ENCODE measurements at places on chromosomes 4 and X. TPM values are rescaled to one million over a fixed set of nuclear protein-coding genes. Genes with fewer than 3 reads are reported as not detected.
A peak's percentile ranks its signal among the peaks of the same experiment; 100 is the strongest.

Gene RHOXF2
- total RNA-seq: not detected

Gene POLA1
- total RNA-seq: 32.0 TPM

Gene MAGEA8
- total RNA-seq: not detected

Gene TEX13B
- total RNA-seq: not detected

Gene RAB33A
- total RNA-seq: 4.9 TPM

DNA sequence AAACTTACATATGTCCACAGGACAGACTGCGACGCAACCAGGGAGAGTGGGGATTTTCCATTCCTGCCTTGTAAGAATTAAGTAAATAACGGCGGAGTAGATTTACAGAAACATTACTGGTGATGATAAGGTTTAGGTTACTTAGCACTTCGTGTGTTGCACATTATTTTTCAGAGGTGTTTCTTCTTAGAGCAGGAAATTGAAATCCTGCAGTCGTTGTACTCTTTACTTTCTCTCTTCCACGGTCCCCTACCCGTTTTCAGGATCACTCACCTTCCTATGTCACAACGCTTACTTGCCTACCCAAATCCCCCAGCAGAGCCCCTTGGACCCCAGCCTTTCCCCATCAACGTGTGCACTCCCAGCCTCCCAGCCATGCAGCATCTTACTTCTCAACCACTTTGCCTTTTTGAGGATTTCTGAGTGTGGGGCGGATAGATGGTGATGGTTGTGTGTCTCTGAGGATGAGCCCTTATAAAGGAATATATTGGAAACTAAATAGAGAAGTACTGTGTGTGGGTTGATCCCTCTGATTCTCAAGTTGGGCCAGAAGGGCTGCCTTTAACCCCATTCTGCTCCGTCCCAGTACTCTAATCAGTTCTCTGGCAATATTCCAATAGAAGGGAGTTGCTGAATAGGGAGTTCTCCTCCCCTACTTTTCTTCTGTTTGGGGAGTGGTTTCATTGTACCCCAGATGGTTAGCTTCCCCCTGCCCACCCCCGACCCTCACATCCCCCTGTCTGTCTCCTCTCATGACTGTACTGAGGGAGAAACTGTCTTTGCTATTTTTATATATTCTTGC is 1.6 kb downstream of the MID2 start:
- no peaks in the 10 kb centered on the region for H3K4me1 ChIP-seq
- DNase-seq: no peak
- H3K4me3 ChIP-seq: peak overlapping the region; percentile 58
- no peak overlapping the region for H3K27ac ChIP-seq
- H3K36me3 ChIP-seq: no peaks in the 10 kb centered on the region
- H3K27me3 ChIP-seq: peaks cover 43% of the 10 kb centered on the region

DNA sequence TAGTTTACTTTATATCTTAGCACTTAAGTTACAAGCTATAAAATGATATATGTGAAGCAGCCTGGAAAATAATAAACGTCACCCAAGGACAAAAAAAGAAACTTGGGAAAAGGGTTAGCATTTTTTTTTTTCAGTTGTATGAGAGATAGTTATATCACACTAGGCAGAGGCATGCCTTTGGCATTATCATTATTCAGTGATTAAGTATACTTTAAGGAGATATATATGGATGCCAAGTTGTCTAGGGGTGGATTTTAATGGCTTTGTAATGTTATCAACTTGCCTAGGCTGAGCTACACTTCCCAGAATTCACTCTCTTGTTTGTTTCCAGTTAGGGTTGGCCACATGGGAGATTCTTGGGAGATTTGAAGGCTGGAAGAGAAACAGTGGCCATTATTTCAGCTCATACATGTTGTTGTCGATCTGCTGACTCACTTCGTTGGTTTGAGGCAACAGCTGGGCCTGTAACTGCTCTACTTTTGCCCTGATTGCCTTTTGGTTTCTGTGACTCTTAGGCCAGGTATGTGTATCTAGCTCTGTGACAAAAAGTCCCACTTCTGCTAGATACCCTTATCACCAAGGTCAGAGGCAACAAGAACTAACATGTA is 11.5 kb upstream of the SRPX start:
- H3K4me1 ChIP-seq: no peaks in the 10 kb centered on the region
- H3K36me3 ChIP-seq: no peaks in the 10 kb centered on the region
- no peak overlapping the region for H3K4me3 ChIP-seq
- H3K27ac ChIP-seq: no peak overlapping the region
- no peaks in the 10 kb centered on the region for H3K27me3 ChIP-seq

GRCh38 chr4:174808119-174808518 is 20.9 kb downstream of the GLRA3 start:
- no peak for DNase-seq
- no peaks in the 10 kb centered on the region for H3K36me3 ChIP-seq
- H3K27ac ChIP-seq: no peak overlapping the region

- no peaks in the 10 kb centered on the region for H3K36me3 ChIP-seq
- no peak overlapping the region for H3K27ac ChIP-seq
- no peak overlapping the region for H3K4me3 ChIP-seq
- H3K4me1 ChIP-seq: no peaks in the 10 kb centered on the region
- no peaks in the 10 kb centered on the region for H3K27me3 ChIP-seq
- peak; percentile 16 for DNase-seq
Observed at GRCh38 chr4:18882468-18882867, 860.9 kb upstream of the LCORL start.

DNA sequence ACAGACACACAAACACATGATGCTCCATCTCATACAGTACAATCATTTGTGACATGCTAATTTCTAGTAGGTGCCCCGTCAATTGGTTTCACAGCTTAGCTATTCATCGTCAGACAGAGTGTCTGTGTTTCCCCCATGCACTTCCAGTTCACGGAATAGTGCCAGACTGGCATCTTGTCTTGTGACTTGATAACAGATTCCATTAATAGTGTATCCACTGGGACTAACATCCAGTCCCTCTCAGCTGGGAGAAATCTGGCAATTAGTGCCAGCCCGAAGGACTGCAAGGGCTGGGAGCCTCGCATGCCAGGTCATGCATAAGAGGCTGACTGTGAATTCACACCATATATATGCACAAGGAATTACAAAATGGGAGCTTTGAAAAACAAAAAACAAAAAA is 20.2 kb upstream of the GATB start:
- peaks cover 15% of the 10 kb centered on the region for H3K4me1 ChIP-seq
- H3K36me3 ChIP-seq: no peaks in the 10 kb centered on the region
- no peak overlapping the region for H3K4me3 ChIP-seq
- DNase-seq: no peak
- H3K27ac ChIP-seq: no peak overlapping the region

DNA sequence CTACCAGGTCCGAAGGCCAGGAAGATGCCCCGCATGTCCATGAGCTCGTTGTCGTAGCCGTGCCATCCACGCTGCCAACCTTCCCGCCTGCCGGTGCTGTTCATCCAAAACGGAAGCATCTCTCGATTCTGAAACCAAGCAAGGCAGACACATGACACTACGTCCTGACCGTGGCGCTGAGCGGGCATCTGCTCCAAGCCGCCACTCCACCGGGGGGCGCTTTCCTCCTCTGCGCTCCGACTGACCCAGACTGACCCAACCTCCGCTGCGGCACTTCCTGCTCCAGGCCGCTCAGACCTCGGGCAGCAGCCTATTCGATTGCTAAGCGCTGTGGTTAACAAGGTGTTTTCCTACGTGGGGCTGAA is 120.5 kb downstream of the ENPP6 start:
- DNase-seq: peak; percentile 92
- H3K4me1 ChIP-seq: no peaks in the 10 kb centered on the region
- H3K27ac ChIP-seq: no peak overlapping the region
- no peaks in the 10 kb centered on the region for H3K36me3 ChIP-seq

- H3K36me3 ChIP-seq: no peaks in the 10 kb centered on the region
- no peak overlapping the region for H3K4me3 ChIP-seq
- H3K27me3 ChIP-seq: no peaks in the 10 kb centered on the region
- H3K27ac ChIP-seq: no peak overlapping the region
Observed at GRCh38 chr4:47012676-47013075, 18.7 kb upstream of the GABRB1 start.

DNA sequence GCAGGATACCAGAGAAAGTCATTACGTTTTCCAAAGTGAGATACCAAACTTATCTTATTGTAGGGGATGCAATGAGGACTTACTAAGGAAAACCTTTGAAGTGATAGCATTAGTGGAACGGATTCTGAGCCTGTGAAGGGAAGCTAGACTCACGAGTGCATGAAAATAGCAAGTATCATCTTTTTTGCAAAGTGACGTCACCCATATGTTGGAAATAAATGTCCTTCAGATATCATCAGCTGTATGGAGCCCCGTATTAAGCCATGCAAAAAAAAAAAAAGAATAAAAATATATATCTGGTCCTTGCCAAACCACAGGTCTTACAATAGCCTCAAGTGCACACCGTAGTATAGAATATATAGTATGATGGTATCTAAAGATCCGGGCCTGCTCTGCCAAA is 46.8 kb upstream of the ITM2A start:
- H3K36me3 ChIP-seq: no peaks in the 10 kb centered on the region
- H3K27ac ChIP-seq: no peak overlapping the region
- H3K4me1 ChIP-seq: no peaks in the 10 kb centered on the region
- H3K27me3 ChIP-seq: no peaks in the 10 kb centered on the region

DNA sequence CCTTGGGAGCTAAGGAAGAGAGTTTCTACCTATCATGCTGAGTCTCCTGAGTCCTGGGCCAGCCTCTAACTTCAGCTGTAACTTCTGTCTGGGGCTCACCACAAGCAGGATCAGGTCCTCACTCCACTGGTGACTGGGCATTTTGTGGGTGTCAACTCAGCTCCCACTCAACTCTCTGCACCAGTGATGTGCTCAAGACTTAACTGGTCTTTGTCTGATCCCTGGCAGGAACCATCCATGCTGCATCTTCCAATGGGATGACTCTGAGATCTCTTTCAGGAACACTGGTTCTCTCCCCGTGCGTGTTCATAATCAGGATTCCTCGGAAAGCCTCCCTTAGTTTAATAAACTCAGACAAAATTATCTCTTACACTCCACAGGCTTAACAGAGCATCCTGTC is 82.3 kb downstream of the COMMD8 start:
- H3K27ac ChIP-seq: no peak overlapping the region
- no peaks in the 10 kb centered on the region for H3K4me1 ChIP-seq
- no peak for DNase-seq
- H3K27me3 ChIP-seq: no peaks in the 10 kb centered on the region

GRCh38 chr4:172153719-172154118 is 340.5 kb downstream of the GALNTL6 start:
- no peaks in the 10 kb centered on the region for H3K36me3 ChIP-seq
- no peak for DNase-seq
- H3K4me3 ChIP-seq: no peak overlapping the region
- no peaks in the 10 kb centered on the region for H3K27me3 ChIP-seq

DNA sequence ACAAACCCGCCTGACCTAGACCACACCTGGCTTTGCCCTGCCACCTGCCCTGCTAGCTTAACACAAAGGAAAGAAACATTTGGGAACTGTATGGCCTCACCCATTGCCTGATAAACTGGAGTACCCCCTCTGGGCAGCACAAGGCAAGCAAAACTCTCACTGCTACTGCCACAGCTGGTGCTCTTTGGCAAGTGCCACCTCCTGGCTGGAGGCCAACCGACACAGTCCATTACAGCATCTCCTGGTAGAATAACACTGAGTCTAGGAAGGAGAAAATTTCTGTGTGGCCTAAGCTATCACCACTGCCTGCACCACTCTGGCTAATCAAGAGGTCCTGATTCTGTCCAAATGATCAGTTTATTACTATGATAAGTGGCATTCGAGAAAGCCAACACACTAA is 18.9 kb upstream of the SPANXN3 start:
- H3K27ac ChIP-seq: no peak overlapping the region
- H3K27me3 ChIP-seq: no peaks in the 10 kb centered on the region
- no peaks in the 10 kb centered on the region for H3K4me1 ChIP-seq
- H3K36me3 ChIP-seq: no peaks in the 10 kb centered on the region
- DNase-seq: no peak

DNA sequence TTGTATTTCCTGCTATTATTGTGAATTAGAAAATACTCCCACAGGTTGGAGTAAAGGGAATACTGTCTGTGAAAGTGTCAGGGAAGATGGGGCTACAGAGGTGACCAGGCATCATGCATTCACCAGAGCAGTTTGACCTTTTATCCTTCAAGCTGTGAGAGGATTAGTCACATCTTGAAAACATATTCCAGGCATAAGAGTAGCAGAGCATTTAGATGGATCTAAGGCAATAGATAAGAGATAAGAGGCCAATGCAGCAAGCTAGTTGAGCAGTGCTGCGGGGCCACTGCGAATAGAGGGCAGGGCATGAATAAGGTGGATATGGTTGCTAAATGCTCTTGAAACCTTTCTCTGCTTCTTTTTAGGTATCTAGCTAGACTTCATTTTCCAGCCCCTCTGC is 470.7 kb upstream of the FTHL17 start:
- no peaks in the 10 kb centered on the region for H3K27me3 ChIP-seq
- H3K36me3 ChIP-seq: no peaks in the 10 kb centered on the region
- no peak overlapping the region for H3K27ac ChIP-seq
- no peak overlapping the region for H3K4me3 ChIP-seq

GRCh38 chr4:186298031-186298647 is 32.1 kb downstream of the F11 start:
- H3K27me3 ChIP-seq: peaks cover 8% of the 10 kb centered on the region
- H3K27ac ChIP-seq: no peak overlapping the region
- H3K36me3 ChIP-seq: no peaks in the 10 kb centered on the region

GRCh38 chr4:8121292-8122015 is 37.2 kb downstream of the ABLIM2 start:
- no peak overlapping the region for H3K27ac ChIP-seq
- DNase-seq: no peak
- no peaks in the 10 kb centered on the region for H3K4me1 ChIP-seq
- H3K27me3 ChIP-seq: no peaks in the 10 kb centered on the region

- DNase-seq: peak; percentile 50
- H3K4me3 ChIP-seq: no peak overlapping the region
- H3K27me3 ChIP-seq: no peaks in the 10 kb centered on the region
Observed at GRCh38 chr4:80125252-80126177, 52.5 kb upstream of the ANTXR2 start.

DNA sequence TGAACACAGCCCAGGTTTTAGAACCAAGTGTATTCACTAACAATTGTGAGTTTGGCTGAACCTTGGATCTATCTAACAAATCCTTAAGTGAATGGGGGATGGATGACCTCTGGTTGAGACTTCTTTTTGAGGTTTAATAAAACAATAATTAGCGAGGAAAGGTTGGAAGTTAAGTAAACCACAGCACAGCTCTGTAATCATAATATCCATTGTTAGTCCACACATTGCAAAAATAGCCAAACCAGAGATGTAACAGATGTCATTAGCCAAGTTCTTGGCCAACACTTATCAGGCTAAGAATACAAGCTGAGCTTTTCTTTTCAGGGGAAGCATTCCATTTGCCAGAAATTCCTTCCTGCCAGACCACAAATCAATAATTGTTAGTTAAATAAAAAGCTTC is 59.1 kb downstream of the FREM3 start:
- H3K4me1 ChIP-seq: no peaks in the 10 kb centered on the region
- no peak for DNase-seq
- H3K36me3 ChIP-seq: no peaks in the 10 kb centered on the region
- no peak overlapping the region for H3K27ac ChIP-seq
- H3K4me3 ChIP-seq: no peak overlapping the region

- peaks cover 8% of the 10 kb centered on the region for H3K4me1 ChIP-seq
- peak; percentile 88 for DNase-seq
- H3K27ac ChIP-seq: peak within 1 kb of the TSS; percentile 99
- H3K4me3 ChIP-seq: peak within 1 kb of the TSS; percentile 67
- no peaks in the 10 kb centered on the region for H3K27me3 ChIP-seq
Observed at GRCh38 chrX:2928583-2929434, at the start of gene ARSD. Gene ARSD (minus strand): TSS chrX:2929339. CDS start chrX:2929275, 64 bp downstream.
